ENCODE measurements at places on chromosomes 16 and 17.

DNA sequence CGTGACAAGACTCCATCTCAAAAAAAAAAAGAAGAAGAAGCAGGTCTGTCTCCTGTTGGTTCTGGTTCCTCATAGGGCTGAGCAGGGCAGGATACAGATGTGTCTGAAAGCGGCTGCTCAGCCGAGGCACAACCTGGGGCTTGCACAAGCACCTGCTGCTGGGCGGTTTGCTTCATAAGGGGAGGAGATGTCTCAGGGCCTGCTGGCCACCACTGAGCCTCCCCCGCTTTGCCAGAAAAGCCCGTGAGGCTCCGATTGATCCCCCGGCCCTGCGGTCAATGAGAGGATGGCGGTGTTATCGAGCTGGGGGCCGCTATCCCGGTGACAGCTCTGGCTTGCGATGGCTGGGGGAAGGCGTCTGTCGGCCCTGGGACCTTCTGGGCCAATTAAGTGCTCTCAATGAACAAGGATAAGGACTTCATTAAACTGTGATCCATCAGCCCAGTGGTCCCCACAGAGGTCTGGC, 162.0 kb downstream of the SDK2 start:
- DNase-seq = no peak

DNA sequence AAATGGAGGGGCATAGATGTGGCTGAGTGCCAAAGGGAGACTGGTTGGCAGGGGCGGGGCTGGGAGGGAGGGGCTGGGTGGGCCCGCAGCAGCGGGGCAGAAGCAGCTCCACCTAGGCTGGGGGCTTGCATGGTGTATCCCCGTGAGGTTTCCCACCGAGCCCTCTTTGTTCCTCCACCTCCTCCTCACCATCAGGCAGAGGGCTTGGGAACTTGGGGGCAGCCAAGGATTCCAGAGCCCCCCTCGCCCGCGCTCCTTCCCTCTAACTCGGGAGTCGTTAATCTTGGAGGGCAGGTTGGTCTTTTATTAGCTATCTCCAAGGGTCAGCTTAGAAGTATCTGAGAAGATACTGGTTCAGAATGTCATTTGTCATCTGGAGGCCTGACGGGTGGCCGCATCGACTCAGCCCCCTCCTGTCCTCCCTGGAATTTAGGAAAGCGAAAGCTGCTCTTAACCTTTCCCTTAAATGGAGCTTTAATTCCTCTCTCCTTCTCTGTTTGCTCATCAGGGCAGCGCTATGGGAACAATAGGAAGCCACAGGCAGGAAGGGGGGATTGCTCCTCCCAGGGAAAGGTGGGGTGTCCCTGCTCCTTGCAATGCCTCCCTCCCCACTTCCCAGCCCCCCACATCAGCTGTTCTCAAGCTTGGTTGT, 274.3 kb upstream of the XYLT1 start:
- no peak for DNase-seq

DNA sequence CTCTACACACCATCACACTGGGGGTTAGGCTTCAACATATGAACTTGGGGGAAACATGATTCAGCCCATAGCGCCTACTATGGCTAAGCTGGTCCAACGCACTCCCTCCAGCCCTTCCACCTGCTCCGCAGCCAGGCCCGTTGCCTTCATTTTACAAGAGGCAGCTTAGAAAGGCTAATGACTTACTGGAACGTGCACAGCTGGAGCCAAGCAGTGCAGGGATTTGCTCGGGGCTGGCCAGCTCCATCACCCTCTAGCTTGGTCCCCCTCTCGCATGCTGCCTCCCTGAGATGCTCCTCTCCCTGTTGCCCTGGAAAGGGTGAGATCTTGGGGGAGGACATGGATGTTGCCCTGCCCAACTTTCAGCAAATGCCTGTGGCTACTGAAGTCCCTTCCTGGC, 2.8 kb upstream of the CACNG1 start:
- DNase-seq = no peak

- DNase-seq = no peak
Observed at GRCh38 chr17:18262111-18262510, 1.6 kb downstream of the MIEF2 start.

GRCh38 chr17:81101614-81102306, 63.5 kb upstream of the PVALEF start:
- peak; percentile 73 for DNase-seq

GRCh38 chr17:60947100-60947499, 269.4 kb downstream of the BCAS3 start:
- no peak for DNase-seq

- DNase-seq = no peak
Observed at GRCh38 chr17:36550491-36551417, 6.0 kb downstream of the GGNBP2 start.

- no peak for DNase-seq
Observed at GRCh38 chr17:11026903-11027302, 189.0 kb upstream of the PIRT start.

DNA sequence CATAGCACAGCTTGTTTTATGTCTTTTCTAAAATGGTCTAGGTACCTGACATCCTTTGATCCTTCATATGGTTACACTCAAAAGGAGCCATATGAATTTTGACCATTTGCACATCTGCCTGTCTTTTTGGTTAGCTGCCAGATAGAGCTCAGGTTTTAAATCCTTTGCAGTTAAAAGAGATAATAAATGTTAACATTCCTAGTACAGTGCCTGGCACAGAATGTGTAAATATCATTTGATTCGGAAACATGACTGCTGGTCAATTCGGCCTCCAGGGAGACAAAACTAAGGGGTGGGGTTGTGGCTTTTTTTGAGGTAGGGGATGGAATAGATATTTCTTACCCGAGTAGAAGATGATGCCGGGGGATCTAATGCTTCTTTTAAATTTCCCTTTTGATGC, 64.2 kb downstream of the FTO start:
- no peak for DNase-seq

GRCh38 chr17:7856011-7856810, 1.1 kb downstream of the NAA38 start:
- DNase-seq = peak; percentile 24

GRCh38 chr17:74922694-74923537, at the start of gene USH1G:
Gene USH1G (minus strand): TSS chr17:74923255. CDS start chr17:74923073, 182 bp downstream.
- DNase-seq = no peak

- DNase-seq = no peak
Observed at GRCh38 chr17:8072729-8073461, 14.6 kb downstream of the ALOX12B start.

DNA sequence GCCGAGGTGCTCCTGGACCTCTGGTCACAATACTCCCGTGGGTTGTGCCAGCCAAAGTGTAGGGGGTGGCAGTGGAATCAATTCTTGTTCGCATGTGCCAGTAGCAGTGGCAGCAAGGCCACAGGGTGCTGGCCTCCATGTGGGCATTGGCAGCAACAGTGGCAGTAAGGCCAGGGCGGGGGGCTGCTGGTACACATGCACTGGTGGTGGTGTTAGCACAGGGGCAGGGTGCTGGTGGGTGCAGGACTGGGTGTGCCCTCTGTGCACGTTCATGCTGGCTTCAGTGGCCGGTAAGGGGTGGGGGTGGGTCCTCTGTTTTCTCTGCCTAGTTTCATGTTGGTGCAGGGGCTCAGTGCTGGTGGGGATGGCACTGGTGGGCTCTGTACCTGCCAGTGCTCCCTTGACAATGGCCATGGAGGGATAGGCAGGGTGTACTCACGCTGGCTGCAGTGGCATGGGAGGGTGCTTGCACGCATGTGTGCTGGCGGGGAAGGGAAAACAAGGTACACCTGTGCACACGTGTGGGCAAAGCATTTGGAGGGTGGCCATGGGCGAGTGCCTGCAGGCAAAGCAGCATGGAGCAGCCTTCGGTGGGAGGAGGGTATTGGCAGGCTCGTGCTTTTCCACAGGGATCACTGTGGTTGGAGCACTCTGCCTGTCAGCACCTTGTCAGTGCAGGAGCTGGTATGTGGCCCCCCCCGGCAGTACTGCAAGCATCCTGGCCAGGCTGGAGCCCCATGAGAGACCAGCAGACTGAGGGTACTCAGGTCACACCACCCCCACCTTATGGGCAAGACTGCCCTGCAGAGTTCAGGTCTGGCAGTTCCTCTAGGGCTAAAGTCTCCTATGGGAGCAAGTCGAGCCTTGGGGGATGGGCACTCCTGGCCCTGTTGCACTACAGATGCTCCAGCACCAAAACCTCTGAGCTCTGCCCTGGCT, 35.8 kb downstream of the NF1 start:
- no peak for DNase-seq

GRCh38 chr17:2689411-2690164, 22.0 kb downstream of the CLUH start:
- no peak for DNase-seq

DNA sequence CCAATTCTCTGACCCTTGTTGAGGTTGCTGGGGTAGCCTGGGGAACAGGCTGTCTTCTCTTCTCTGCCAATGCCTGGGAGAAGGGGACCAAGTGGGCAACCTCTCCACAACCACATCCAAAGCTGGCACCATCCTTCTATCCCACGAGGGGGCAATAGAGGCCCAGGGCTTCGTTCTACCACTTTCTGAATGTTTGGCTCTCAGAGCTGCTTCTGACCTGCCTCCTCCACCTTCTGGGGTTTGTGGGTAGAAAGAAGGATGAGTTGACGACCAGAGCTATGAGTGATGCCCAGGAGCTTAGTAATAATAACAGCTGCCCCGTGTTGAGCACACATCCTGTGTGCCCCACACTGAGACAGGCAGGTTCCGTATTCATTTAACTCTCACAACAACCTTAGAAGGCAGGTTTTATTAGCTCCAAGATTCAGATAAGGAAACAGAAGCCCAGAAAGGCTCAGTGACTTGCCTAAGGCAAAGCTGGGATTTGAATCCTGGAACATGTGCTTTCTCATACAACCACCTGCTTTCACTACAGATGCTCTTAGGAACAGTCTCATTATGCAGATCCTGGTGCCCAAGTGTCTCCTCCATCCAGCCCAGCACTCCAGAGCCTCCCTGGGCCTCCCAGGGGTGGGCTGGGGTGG, 11.1 kb downstream of the TSPOAP1 start:
- peak; percentile 31 for DNase-seq

DNA sequence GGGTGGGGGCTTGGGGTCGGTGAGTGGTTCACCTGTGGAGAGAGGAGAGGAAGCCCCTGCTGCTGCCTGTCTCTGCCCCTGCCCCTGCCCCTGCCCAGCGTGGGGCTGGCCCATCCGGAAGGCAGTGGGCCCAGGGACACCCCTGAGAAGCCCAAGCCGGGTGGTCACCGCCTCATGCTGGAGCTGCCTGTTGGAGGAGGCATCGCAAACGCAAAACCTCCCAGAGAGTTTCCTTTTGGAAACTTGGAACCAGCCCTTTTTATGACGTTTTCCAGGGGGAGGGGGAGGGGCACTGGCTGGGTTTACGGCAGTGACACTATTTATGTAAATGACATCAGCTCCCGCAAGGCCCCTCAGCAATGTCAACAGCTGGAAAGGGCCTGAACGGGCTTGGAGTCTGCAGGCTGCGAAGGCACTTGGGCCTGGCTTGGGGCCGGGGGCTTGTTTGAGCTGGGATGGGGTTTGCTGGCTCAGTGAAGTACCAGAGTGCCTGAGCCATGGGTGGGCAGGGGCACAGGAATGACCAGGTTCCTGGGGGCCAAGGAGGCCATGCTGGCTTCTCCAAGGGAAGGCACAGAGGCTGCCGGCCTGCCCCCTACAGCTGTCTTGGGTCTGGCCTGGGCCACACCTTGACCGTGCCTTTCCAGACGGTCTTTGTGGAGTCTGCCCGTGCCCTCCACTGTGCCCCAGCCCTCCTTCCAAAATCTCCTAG, 219.5 kb downstream of the NTN1 start:
- DNase-seq = peak; percentile 31

- DNase-seq = no peak
Observed at GRCh38 chr16:51431517-51432241, 280.6 kb upstream of the SALL1 start.

All from SHP77 (cell line).